Hematopoietic multipotent progenitor cell treated with erythropoietin and hydrocortisone succinate and interleukin-3 and kit ligand, for 4 days (in vitro differentiated cells): ENCODE measurements at places on chromosomes 11 and 22.

GRCh38 chr11:15136166-15136565 is 21.4 kb downstream of the INSC start:
- DNase-seq, result no peak

- no peak for DNase-seq
These were observed 29.6 kb downstream of the IGF2 start for GRCh38 chr11:2109541-2110019.

DNA sequence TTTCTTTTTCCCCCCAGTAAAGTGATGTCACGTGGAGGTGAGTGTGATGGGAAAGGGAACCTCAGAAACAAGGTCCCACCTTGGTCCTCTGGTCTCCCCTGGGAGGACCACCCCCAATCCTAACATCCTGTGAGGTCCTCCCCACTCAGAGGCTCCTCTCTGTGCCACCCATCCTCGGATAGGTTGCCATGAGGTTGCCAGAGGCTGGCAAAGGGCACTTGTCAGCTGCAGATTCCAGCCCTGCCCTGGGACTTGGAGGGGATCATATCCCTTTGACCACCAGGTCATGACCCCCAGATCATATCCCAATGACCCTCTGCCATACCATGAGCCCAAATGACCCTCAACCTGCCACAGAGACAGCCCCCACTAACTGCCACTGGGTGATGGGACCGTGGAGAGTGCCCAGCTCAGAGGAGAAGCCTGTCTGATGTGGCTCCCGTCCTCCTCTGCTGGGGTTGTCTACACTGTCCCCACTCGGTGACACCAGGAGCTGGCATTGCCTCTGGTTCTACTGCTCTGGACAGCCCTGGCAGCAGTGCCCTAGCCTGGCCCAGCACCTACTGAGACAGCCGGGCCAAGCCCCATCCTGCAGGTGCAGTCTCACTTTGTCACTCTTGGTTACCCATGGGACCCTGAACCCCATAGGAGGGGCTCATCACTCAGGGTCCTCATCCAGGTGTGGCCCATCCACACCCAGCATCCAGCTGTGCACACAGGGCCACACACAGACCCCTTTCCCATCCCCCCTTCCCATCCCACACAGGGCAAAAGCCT is 90.2 kb upstream of the KCNQ1OT1 start:
- DNase-seq, result no peak

- DNase-seq, result no peak
These were observed 15.8 kb upstream of the IGSF22 start for GRCh38 chr11:18741783-18742182.

GRCh38 chr11:61505640-61506155 is 2.9 kb upstream of the LRRC10B start:
- no peak for DNase-seq

GRCh38 chr11:62108971-62109404 is 14.8 kb upstream of the INCENP start:
- peak; percentile 41 for DNase-seq

DNA sequence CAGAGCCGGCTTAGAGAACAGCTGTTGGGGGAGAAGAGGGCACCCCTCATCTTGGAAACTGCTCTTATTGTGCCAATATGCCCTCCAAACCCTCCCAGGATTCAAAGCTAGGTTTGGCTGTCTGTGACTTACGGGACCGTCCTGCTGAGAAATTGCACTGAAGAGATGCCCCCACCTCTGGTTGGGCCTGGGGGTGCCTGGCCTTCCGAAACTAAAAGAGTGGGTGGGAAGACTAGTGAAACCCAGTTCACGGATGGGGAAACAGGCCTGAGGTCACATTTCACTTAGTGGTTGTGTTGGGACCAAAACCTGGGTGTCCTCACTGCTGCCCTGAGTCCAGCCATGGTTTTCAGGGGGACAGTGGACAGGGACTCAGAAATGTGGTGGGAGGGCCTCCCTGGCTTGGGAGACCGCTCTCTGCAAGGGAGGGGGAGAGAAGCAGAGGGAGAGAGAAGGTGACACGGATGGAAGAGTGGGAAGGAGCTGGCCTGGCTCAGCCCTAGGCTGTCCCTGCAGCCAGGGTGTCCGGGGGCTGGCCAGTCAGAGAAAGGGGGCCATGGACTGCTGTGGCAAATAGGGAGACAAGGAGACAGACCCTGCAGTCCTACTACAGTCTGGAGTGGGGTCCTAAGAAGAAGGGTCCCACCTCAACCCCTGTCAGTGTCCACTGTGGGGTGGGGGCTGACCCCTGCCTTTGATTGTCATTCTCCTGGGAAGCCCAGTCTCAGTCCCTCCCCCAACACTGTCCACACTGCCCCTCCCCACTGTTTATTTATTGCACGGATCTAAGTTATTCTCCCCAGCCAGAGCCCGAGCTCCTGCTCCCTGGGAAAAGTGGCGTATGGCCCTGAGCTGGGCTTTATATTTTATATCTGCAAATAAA is 13.6 kb downstream of the MAFF start:
- no peak for DNase-seq
